ENCODE measurements at places on chromosomes 4 and X.
A peak's percentile ranks its signal among the peaks of the same experiment; 100 is the strongest.

DNA sequence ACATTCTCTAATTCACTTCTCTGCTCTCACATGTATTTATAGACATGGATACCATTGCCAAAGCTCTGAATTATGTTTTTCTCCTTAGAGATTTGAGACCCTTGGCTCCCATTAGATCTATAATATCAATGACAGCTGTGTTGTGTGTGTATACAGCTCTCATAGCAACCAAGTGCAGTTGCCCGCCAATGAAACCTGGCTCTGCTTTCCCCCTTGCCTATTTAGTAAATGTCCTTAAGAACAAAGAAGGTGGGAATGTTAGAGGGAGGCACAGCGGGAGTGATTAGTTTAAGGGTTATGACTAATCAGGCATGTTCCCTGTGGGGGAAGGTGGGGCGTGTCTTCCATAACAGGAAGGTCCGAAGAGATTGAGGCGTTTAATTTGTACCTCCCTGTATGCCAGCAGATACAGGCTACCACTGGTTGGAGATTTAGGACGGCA lies 100.5 kb upstream of the TBC1D9 start:
- DNase-seq = no peak

DNA sequence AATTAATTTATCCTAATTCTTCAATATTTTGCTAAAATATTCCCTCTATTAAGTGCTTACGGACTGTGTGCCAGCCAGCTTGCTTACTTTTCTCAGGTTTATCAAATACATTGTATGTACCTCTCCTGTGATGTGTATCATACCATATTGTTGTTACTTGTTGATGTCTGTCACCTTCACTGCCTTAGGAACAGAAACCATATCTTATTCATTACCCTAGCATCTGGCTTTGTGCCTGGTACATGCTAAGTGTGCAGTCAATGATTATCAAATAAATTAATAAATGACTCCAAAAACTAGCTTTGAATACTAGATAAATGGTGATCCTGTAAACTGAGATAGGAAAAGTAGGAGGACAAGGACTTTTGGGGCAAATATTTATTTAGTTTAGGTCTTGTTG lies 6.9 kb downstream of the CLCN3 start:
- no peak for DNase-seq

DNA sequence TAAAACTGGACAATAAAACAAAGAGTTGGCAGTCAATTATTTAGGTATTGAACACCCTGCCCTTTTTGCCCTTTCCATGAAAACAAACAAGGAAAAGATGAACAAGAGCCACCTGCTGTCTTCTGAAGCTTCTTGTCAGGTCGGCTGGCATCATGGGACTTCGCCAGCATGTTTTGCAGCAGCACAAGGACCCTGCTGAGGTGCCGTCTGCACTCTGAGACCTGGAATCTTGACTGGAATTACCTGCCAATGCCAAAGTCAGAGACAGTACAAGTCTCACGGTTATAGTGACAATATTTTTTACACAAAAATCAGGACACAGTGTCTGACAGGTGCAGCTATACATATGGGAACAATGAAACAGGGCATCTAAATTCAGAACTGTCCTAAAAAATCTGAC lies 284.5 kb downstream of the GASK1B start:
- DNase-seq = no peak

- no peak for DNase-seq
These were observed 71.1 kb downstream of the NYX start for GRCh38 chrX:41518127-41518840.

DNA sequence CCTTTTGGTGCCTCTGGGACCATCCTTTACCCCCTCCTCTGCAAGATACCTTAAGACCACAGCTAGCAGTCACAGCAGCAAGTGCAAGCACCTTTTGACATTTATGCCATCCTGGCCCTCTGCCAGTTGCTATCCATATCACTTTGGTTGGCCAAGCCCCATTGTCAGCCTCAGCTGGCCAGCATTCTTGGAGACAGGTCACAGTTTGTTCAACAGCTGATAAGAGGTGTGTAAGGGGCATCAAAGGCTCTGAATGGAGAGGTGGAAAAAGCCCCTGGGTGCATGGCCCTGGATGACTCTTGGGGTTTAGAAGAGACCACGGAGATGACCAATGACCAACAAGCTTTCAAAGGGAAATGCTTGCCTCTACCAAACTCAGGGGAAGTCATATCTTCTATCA lies 133.6 kb upstream of the MAMLD1 start:
- no peak for DNase-seq

DNA sequence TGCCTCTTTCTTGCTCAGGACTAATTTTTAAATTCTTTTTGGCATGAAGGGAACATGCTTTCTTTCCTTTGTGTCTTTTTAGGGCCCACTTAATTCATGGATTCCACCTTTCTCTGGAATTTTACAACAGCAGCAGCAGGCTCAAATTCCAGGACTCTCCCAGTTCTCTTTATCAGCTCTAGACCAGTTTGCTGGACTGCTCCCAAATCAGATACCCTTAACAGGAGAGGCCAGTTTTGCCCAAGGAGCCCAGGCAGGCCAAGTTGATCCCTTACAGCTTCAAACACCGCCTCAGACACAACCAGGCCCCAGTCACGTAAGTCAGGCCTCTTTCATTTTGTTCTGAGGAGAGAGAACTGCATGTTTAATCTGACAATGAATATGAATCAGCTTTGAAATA lies 2.3 kb downstream of the ODAM start:
- DNase-seq = no peak

GRCh38 chrX:133045986-133046385 lies 50.9 kb downstream of the USP26 start:
- DNase-seq = no peak

GRCh38 chr4:38914854-38915253 lies 47.2 kb downstream of the FAM114A1 start:
- peak; percentile 42 for DNase-seq
